Renal cortical epithelial cell (primary cell): ENCODE measurements at places on chromosomes 12 and 14. TPM values are rescaled to one million over a fixed set of nuclear protein-coding genes. Genes with fewer than 3 reads are reported as not detected.

The KRT82 gene
- total RNA-seq = not detected in 2 replicates

The PIWIL1 gene
- not detected in 2 replicates for total RNA-seq

The DNAJC22 gene
- total RNA-seq = 3.1 and 18.8 TPM in 2 replicates

The RNASE12 gene
- total RNA-seq = not detected in 2 replicates

The RNU4-1 gene
- total RNA-seq = under 0.01 TPM in 2 replicates

The ADGRD1 gene
- 0.05 TPM in 1 of 2 replicates, not detected in the other for total RNA-seq

The RNASE2 gene
- not detected in 2 replicates for total RNA-seq

The CCNK gene
- total RNA-seq = 25.2 and 49.1 TPM in 2 replicates

The TMEM52B gene
- 2.3 and 6.9 TPM in 2 replicates for total RNA-seq

The SLC4A8 gene
- total RNA-seq = 1.0 and 2.1 TPM in 2 replicates

The SERPINA6 gene
- 0.35 and 0.65 TPM in 2 replicates for total RNA-seq

The ANG gene
- total RNA-seq = 2.3 and 4.5 TPM in 2 replicates
